Karpas-422 (cell line): ENCODE measurements at places on chromosomes 7 and 10. TPM values are rescaled to one million over a fixed set of nuclear protein-coding genes. Genes with fewer than 3 reads are reported as not detected.

- no peak for DNase-seq
- no peak overlapping the region for H3K27ac ChIP-seq
- H3K4me1 ChIP-seq = peaks cover 34% of the 10 kb centered on the region
- no peaks in the 10 kb centered on the region for H3K36me3 ChIP-seq
Observed at GRCh38 chr10:934746-935406, 3.4 kb upstream of the LARP4B start.

- no peaks in the 10 kb centered on the region for H3K27me3 ChIP-seq
- no peak overlapping the region for H3K4me3 ChIP-seq
- H3K27ac ChIP-seq = no peak overlapping the region
- no peak for DNase-seq
- no peaks in the 10 kb centered on the region for H3K4me1 ChIP-seq
- H3K36me3 ChIP-seq = no peaks in the 10 kb centered on the region
Observed at GRCh38 chr10:76942628-76943416, 694.8 kb downstream of the KCNMA1 start.

DNA sequence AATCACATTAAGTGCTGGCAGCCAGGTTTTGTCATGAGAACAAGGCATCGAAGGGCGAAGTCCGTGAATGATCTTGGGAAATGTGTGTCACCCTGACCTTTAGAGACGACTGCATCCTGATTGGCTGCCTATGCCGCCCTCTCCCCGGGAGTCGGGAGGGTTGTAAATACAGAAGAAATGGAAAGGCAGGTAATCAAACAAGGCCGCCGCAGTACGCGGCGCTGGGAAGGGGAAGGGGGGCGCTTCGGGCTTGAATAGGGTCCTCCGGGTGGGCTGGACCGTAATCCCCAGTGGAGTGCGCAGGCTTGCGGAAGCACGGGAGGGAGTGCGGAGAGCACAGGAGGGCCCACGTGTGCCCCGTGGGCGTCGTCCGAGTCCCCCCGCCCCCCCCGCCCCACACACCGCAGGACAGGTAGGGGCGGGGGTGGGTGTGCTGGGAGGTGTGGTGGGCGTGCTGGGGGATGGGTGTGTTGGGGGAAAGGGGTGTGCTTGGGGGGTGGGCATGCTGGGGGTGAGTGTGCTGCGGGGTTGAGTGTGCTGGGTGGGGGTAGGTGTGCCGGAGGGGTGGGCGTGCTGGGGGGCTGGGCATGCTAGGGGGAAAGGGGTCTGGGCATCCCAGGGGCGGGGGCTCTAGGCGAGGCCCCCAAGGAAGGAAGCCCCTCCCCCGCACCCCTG lies 169.4 kb downstream of the ARHGAP12 start:
- H3K27me3 ChIP-seq = no peaks in the 10 kb centered on the region
- H3K27ac ChIP-seq = no peak overlapping the region
- peaks cover 14% of the 10 kb centered on the region for H3K4me1 ChIP-seq
- H3K4me3 ChIP-seq = peak overlapping the region; percentile 93
- no peak for DNase-seq
- H3K36me3 ChIP-seq = no peaks in the 10 kb centered on the region

DNA sequence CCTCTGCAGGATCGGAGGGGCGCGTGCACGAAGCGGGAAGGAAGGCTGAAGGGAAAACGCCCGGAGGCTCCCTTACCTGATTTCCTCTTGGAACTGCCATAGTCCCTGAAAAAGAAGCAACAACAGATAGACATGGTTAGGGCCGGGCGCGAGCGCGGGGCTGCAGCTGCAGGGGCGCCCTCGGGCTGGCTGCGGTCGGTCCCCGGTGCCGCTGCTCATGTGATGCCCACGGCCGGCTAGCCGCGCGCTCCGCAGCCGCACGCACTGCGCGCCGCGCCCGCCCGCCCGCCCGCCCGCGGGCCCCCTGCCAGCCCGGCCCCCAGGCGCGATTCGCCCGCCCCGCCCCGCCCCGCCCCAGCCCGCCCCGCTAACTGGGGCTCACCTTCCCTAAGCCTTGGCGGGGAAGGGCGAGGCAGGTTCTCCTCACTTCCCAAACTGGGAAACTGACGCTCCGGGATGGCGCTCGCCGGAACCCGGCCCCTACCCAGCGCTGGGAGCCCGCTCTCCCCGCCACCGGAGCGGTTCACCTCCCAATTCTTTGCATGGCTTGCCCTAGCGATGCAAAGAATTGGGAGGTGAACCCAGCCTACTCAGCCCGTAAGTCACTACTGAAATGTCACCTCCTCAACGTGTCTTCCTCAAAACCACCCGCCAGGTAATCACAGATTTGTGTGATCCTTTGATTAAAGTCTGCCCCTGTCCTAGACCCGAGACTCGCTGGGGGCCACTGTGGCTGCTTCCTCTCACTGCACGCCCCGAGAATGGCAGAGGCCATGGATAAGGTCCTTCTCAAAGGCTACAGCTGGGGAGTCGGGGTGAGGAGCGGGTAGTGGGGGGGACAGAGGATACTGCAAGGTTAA lies 162.2 kb downstream of the SH3PXD2A start:
- H3K4me3 ChIP-seq = peak overlapping the region; percentile 57; the same call in 1 of the 2 replicates
- H3K36me3 ChIP-seq = no peaks in the 10 kb centered on the region
- peaks cover 13% of the 10 kb centered on the region for H3K4me1 ChIP-seq

Gene KCP
- 1.6 and 11.7 TPM in 2 replicates for total RNA-seq

DNA sequence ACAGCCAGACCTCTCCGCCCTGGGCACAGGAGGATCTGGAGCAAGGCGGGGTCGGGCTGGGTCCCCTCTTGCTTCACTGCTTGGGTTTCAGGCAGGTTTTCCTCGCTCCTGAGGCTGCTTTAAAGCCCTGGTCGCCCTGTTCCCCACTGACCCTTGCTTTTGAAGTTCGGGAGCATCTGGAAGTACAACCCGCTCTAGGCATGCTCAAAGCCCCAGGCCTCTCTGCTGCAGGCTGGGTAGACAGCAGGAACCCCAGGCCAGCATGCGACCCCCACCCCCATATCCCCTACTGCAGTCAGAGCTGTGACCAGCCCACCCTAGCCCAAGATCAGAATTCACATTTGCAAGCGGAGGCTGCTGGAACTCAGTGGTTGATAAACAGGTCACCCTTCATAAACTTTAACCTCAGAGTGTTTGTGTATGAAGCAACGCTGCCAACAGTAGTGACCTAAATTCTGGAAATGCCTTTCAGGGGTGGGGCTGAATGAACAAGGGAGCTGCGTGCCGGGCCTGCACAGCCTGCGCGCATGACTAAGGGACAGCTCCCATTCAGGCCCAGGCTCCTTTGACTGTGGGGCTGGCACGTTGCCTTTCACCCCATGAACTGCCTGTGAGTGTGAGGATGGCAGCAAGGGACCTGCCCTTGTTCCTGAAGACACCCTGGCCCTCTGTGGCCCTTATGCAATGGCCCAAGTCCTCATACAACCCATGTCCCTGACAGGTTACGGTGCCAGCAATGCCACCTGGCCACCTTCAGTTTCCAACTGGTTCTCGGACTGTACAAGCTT lies 52.5 kb downstream of the PROSER2 start:
- no peaks in the 10 kb centered on the region for H3K36me3 ChIP-seq
- DNase-seq = no peak
- no peak overlapping the region for H3K4me3 ChIP-seq
- no peaks in the 10 kb centered on the region for H3K4me1 ChIP-seq

DNA sequence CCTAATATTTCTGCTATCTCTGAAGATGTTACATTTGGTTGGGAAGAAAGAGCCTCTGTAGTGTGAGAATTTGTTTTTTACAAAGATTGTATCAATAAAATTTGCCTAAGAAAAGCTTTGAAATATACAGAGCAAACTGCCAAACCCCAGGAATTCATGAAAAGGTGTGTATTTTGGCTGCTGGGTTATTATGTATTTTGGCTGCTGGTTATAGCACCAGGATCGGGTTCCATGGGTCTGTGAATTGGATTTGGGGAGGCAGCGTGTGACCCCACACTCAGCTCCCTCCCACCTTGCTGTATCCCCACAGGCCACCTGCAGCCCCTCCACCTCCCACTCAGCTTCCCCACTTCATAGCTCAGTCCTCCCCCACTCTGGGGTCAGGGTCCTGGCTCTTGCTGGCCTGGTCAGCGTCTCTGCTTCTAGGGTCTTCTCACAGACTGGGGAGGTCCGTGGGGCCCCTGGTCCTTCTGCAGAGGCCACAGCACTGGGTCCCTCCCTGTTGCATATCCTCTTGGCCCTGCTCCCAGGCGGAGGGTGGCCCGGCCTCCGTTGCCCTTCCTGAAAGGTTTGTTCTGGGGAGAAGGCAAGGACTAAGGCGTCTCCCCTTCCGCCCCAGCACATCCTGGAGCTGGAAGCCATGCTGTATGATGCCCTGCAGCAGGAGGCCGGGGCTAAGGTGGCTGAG lies 24.0 kb upstream of the DPYSL4 start:
- H3K27me3 ChIP-seq = no peaks in the 10 kb centered on the region
- DNase-seq = no peak
- H3K27ac ChIP-seq = no peak overlapping the region
- no peak overlapping the region for H3K4me3 ChIP-seq
- H3K36me3 ChIP-seq = no peaks in the 10 kb centered on the region

- DNase-seq = no peak
- no peak overlapping the region for H3K27ac ChIP-seq
- no peaks in the 10 kb centered on the region; the same call in 1 of the 2 replicates for H3K36me3 ChIP-seq
- H3K4me1 ChIP-seq = no peaks in the 10 kb centered on the region
- H3K4me3 ChIP-seq = no peak overlapping the region
Observed at GRCh38 chr7:25173184-25173583, 48.1 kb upstream of the CYCS start.

Gene STN1
- total RNA-seq = 35.0 and 38.6 TPM in 2 replicates

DNA sequence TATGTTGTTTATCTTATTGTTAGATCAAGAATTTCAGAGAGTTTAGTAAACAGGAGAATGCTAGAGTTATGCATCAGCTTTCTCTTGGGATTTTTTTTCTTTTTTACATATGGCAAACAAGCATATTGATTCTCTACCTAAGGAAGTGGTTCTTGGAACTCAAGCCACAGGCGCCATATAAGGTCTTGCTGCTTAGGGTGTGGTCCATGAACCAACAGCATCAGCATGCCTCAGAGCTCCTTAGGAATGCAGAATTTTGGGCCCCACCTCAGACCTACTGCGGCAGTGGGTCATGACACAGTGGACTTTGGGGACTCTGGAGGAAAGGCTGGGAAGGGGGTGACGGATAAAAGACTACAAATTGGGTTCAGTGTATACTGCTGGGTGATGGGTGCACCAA lies 230.8 kb downstream of the SKAP2 start:
- DNase-seq = no peak
- H3K4me1 ChIP-seq = no peaks in the 10 kb centered on the region
- H3K36me3 ChIP-seq = no peaks in the 10 kb centered on the region

DNA sequence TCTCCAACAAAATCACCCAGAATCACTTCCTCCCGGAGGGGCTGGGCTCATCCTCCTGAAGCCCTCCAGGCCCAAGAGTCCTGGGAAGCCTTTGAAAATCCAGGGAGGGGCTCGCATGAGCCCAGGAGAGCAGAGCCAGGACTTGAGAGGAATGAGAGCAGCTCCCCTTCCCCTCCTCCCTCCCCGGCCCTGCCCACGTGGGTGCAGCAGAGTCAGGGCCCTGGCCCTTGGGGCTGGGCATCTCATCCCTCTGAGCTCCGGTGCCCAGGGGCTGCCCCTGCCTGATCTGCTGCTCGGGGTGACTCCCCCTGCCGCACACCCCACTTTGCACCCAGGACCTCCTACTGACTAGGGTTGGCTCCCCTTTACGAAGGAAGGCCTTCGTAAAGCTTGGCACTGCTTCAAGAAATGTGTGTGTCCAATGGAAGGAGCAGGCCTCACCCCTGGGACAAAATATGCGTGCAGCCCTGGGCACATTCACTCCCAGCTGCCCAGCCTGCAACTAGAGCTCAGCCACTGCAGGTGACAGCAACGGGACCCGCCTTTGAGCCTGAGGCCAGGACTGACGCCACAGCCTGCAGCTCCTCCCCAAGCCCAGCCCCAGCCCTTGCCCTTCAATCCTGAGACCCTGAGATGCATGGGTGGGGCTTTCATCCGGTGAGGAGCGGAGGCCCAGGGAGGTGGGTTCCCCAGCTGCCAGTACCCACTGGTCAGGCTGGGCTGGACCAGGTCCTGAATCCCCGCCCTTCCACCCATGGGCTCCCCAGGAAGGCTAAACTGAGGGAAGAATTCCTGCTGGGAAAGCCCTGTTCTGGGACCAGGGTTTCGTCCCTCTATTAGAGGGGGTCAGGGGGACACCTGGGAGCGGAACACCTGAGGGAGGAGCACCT lies 21.8 kb downstream of the PWWP2B start:
- H3K36me3 ChIP-seq = no peaks in the 10 kb centered on the region
- H3K27ac ChIP-seq = peak overlapping the region; percentile 54; the same call in 1 of the 2 replicates
- peaks cover 57% of the 10 kb centered on the region for H3K4me1 ChIP-seq
- no peaks in the 10 kb centered on the region for H3K27me3 ChIP-seq
- peak; percentile 75 for DNase-seq

GRCh38 chr10:29023678-29024077 lies 265.2 kb upstream of the LYZL1 start:
- no peak for DNase-seq
- no peaks in the 10 kb centered on the region for H3K4me1 ChIP-seq
- H3K4me3 ChIP-seq = no peak overlapping the region
- H3K27me3 ChIP-seq = no peaks in the 10 kb centered on the region
- H3K27ac ChIP-seq = no peak overlapping the region

DNA sequence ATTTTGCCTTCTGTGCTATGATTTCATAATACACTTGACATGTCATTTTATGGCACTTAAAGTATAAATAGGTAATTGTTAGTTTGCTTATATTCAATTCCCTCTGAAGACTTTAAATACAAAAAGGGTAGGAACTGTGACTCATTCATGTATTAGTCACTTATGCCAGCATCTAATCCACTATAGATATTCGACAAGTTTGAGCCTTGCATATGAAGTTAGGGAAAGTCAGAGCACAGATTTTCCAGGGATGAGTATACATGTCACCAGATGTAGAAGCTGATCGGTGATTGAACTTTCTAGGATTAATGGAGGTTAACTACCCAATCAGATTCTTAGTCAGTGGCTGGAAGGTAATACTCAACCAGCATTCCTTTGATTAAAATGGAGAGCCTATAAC lies 1321.5 kb downstream of the XPNPEP1 start:
- no peaks in the 10 kb centered on the region for H3K4me1 ChIP-seq
- H3K4me3 ChIP-seq = no peak overlapping the region
- DNase-seq = no peak
- no peaks in the 10 kb centered on the region for H3K36me3 ChIP-seq
- H3K27me3 ChIP-seq = no peaks in the 10 kb centered on the region

DNA sequence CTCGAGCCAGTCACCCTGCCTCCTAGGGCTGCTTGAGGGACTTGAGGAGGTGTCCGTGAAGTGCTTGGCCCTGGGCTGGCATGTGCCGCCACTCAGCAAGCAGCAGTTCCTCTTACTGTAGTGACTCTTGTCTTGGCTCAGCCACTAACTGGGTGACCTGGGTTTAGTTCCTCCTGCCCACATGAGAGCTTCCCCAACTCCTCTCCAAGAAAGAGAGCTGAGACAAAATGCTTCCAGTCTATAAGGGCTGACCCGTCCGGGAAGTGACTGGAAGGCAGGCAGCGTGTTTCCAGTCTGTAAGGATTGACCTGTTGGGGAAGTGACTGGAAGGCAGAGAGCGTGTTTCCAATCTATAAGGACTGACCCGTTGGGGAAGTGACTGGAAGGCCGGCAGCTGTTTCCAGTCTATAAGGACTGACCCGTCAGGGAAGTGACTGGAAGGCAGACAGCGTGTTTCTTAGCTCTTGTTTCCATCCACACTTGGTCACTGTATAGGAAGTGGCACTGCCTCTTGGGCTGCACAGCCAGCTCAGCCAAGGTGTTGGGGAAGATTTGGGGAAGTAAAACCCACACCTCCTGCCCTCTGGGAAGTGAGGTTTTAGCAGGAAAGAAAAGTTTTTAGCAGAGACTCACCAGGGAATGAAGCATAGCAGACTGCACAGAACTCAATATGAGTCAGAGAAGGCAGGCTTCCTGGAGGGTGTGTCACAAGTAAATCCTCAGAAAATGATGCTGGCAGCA lies 53.3 kb upstream of the PPIF start:
- peaks cover 26% of the 10 kb centered on the region for H3K36me3 ChIP-seq
- H3K4me1 ChIP-seq = no peaks in the 10 kb centered on the region
- H3K27ac ChIP-seq = no peak overlapping the region

Gene RALA
- total RNA-seq = 13.8 and 14.1 TPM in 2 replicates
